ENCODE measurements at places on chromosomes 13 and 19.

DNA sequence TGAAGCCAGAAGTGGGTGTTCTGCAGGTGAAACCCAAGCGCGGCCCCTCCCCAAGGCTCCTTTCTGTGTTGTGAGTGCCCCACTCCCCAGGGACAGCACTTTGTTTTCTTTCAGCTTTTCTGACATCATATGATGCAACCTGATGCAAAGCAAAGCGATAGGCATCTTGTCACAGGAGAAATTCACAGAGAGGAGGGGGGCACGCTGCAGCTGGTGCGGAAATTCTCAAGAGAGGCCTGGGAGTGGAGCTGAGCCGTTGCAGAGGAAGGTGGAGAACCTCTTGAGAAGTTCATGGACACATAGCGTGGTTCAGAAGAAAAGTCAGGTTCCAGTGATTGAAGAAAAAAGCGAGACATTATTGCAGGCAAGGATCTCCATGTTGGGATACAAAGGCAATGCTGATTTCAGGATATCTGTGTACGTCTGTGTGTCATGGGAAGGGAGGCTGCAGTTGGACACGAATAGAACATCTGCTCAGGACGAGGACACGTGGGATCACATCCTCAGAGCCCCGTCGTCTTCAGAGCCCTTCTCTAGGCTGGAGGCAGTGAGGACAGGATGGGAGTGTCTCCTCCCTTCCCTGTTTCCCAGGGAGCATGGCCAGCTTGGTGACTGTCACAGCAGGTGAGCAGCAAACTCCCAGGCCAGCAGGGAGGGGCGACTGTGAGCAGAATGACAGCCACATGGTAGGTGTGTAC is 79.2 kb downstream of the IRS2 start:
- DNase-seq, result no peak

DNA sequence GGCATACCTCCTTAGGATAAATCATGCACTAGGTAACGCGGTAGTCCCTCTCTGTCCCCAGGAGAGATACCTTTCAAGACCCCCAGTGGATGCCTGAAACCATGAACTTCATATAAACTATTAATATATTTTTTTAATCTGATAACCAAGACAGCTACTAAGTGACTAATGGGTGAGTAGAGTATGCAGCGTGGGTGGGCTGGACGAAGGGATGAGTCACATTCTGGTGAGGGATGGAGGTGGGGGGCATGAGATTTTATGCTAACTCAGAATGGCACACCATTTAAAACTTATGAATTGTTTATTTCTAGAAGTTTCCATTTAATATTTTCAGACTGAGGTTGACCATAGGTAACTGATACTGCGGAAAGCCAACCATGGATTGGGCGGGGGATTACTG is 46.2 kb downstream of the CDK8 start:
- DNase-seq, result no peak

GRCh38 chr19:334296-335071 is 10.1 kb downstream of the MIER2 start:
- DNase-seq, result no peak

- peak; percentile 77 for DNase-seq
Measured at GRCh38 chr19:661427-662196, 1.4 kb downstream of the RNF126 start.

All from activated naive CD8-positive, alpha-beta T cell treated with anti-CD3 and anti-CD28 coated beads for 36 hours (primary cell).